ENCODE measurements at places on chromosomes 2 and 18.

GRCh38 chr2:47569658-47570475, 166.9 kb downstream of the MSH2 start:
- DNase-seq, result no peak

GRCh38 chr2:191247381-191248057, 2.3 kb downstream of the MYO1B start:
- no peak for DNase-seq

GRCh38 chr2:219457784-219458369, 23.2 kb downstream of the SPEG start:
- DNase-seq, result no peak

DNA sequence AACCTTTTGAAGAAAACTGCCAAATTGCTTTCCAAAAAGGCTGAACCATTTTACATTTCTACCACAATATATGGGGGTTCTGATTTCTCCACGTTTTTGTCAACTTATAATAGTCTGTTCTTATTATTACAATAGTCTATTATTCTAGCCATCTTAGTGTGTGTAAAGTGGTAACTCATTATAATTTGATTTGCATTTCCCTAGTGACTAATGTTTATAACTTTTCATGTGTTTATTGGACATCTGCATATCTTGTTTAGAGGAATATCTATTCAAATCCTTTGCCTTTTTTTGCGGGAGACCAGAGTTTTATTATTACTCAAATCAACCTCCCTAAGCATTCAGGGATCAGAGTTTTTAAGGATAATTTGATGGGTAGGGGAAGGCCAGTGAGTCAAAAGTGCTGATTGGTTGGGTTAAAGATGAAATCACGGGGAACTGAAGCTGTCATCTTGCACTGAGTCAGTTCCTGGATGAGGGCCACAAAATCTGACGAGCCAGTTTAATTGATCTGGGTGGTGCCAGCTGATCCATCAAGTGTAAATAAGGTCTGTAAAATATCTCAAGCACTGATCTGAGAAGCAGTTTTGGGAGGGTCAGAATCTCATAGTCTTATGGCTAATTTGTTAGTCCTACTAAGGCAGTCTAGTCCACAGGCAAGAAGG, 303.4 kb upstream of the NCKAP5 start:
- DNase-seq, result no peak

GRCh38 chr18:23718243-23718720, 29.0 kb downstream of the LAMA3 start:
- no peak for DNase-seq

DNA sequence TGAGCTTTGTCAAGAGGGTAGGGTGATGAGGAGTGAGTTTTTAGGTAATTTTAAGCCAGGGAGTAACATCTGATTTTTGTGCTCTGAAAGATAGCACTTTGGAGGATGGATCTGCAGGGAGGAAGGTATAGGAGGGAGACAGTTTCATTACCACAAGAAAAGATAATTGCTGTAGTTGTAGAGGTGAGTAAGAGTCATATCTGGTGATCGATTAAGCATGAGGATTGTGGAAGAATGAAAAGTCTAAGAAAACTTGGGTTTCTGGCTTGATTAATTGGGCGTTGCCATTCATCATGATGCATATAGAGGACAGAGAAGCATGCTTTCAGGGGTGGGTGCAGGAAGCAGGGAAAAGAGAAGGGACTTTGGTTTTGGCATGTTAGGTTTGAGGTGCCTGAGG, 18.5 kb downstream of the KCMF1 start:
- DNase-seq, result no peak

GRCh38 chr2:186919296-186919695, 70.3 kb upstream of the ZSWIM2 start:
- no peak for DNase-seq

DNA sequence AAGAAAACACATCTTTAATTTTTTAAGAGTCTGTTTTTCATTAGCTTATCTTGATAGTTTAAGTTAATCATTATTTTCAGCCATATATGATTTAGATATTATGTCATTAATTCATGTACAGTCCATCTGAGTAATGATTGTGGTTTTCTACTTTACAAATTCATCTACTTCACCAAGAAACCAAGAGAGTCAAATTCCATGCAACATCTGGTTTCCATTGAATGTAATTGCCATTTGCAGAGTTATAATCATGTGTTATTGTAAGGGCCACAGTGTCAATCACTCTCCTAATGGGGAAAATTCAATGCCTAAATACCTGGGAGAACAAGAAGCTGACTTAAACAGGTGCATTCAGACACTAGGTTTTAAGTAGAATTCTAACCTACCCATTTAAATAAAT, 217.2 kb upstream of the OSR1 start:
- no peak for DNase-seq

DNA sequence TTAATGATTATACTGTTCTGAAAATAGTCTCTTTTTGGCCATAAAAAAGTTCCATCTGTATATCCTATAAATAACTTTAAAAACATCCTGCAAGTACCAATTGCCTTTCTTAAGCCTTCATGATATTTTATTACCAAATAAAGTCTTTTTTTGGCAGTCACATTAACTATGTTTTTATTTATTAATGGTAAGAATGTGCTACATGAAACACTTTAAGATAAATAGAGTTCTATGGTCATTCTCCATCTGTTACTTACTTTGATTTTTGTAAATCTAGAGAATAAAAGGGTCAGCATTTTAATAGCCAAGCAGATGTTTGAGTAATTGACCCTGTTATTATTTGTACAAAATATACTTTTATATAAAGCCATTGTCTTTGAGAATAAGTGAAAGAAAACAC, 52.6 kb downstream of the LCLAT1 start:
- no peak for DNase-seq

GRCh38 chr2:53778536-53779162, 8.1 kb downstream of the ASB3 start:
- DNase-seq, result no peak

GRCh38 chr2:148201075-148202004, 180.4 kb downstream of the MBD5 start:
- no peak for DNase-seq

GRCh38 chr2:121627525-121628050, 21.7 kb downstream of the CLASP1 start:
- no peak for DNase-seq

DNA sequence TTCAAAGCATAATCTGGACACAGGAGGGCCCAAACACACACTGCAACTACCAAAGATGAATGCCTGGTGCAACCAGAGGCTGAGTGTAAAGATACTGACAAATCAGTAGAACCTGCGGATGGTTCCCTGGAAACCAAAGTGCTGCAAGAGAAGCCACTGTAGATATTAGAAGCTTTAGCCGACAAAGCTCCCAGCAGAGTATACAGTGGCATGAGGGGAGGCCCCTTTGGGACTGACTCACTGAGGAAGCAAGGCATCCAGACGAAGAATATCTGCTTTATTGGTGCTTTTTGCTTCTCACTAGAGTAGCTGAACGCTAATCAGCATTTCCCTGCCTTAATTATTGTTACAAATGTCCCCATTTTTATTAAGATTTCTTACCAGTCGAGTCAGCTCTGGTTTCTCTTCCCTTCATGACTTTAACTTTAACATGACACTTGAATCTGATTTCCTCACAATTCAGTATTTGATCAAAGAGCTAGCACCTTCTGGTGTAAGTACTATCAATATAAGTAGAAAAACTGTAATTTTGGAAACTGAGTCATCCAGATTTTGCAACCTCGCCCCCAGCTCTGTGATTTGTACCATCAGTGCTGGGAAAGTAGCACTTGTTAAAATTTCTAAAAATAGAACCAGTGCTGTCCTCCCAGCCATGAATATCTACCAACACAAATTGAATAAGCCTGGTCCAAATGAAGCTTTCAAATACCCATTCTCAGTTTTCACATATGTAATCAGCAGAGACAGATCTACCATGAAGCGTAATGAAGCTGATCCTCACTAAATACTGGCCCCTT, 34.2 kb downstream of the FIGN start:
- no peak for DNase-seq

DNA sequence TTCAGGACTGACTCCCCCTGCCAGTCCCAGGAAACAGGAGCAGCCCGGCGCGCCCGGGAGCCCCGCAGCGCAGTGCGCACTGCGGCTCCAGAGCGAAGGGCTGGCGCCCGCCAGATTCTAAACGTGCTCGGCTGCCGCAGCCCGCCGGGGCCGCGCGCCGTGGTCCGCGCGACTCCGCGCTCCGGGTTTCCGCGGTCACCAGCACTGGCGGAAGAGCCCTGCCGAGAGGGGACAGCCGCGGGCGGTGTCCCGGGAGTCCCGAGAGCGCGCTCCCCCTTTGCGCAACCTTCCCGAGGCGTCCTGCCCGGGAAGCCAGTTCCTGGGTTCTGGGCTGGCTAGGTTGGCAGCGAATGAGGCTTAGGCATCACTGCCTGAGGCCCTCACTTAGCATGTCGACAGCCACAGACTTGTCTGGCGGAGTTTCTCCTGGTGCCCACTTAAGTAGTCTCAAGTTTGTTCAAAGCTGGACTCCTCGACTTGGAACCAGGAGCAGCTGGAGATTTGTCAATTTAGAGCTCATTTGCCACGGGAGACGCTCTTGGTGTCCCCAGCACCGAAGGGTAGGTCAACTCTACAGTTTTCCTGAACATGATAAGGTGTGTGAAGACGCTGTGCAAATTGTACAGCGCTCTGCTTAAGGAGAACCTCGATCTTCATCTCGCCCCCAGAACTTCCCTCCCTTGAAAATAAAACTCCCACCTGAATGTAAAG, 1.5 kb upstream of the VSNL1 start:
- no peak for DNase-seq

DNA sequence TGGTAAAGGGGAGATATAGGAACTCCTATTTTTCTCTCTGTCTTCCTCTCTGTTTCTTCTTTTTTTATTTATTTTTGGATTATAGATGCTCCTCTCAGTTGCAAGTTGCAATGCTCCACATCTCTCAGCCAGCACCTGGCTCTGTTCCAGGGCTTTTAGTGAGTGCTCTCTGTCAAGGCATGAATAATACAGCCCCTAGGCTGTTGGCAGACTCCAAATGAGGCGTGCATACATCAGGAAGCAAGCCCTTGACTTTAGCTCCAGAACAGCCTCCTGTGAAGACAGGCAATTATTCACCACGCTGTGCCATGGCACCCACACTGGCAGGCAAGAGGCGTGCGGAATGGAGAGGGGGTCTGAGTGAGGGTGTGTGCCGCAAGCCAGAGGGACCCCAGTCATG, 228.1 kb upstream of the PXDN start:
- no peak for DNase-seq

DNA sequence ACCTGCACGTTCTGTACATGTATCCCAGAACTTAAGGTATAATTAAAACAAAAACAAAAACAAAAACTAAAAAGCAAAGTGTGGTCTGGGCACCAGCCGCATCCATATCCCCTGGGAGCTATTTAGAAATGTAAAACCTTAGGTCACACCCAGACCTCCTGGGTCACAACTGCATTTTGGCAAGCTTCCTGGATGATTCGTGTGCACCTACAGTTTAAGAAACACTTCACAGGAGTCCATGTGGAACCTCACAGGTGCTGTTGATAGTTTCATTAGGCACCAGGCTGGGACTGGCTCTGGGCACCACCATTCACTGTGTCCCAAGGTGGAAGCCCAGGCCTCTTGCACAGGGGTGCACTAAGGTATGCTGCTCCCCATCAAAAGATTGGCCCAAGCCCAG, 103.6 kb upstream of the BOD1L2 start:
- no peak for DNase-seq

- no peak for DNase-seq
Observed at GRCh38 chr2:134433469-134433868, 179.6 kb downstream of the MGAT5 start.

- DNase-seq, result no peak
Observed at GRCh38 chr2:193267496-193268002, 1072.8 kb upstream of the TMEFF2 start.

- DNase-seq, result no peak
Observed at GRCh38 chr2:196413821-196414274, 225.7 kb upstream of the CCDC150 start.

DNA sequence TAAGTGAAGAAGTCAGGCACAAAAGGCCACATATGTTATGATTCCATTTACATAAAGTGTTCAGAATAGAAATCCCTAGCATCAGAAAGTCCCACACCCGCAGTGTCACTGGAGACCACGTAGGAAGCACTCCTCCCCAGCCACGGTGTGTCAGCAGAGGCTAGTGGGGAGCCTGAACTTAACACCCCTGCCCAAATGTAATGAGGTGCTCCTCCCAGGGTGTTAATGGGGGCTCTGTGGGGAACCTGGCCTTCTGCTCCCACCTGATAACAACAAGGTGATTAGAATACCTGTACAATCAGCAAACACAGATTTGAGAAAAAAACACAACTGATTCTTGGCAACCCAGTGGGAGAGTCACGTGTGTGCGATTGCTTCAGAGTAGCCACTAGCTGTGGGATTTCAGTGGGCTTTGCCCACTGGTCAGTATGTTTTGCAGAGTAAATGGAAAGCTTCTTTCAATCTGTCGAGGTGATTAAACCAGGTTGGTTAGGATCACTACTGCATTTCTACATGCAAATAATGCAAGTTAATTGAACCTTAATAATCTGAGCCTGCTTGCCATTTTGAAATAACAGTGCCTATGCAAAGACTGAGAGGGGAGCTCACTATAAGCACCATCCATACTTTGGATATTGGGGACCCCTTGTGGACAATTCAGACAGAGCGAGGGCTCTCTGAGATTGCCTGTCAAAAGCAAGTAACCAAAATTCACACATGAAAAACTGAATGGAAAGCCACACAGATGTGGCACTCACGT, 20.6 kb upstream of the ATRAID start:
- DNase-seq, result no peak

- no peak for DNase-seq
Observed at GRCh38 chr2:45983213-45983612, 314.0 kb upstream of the EPAS1 start.

DNA sequence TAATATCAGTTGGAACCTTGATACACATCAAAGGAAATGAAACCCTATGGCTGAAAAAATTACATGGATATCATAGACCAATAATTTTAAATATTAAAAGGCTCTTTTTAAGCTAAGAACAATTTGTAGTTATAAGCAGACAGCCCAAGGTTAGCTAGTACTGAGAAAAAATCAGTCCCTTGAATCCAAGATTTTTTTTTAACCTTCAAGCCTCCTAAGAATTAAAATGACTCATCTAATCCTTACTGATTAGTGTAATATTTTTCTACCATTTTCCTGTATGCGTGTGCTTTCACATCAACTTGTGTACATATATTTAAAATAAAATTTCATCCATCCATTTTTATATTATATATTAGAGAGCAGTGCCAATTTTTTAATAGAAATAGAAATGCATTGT, 1004.9 kb upstream of the ZEB2 start:
- DNase-seq, result no peak

GRCh38 chr2:135030826-135031225, 16.4 kb downstream of the MAP3K19 start:
- no peak for DNase-seq

- DNase-seq, result no peak
Observed at GRCh38 chr2:105396254-105397024, 2.4 kb downstream of the FHL2 start.

- no peak for DNase-seq
Observed at GRCh38 chr2:234060236-234060635, 9.7 kb downstream of the SPP2 start.

Measured in D721Med (cell line).